Heart right ventricle (tissue), 16 donors: ENCODE measurements at places on chromosomes 6 and 20. TPM values are rescaled to one million over a fixed set of nuclear protein-coding genes. Genes with fewer than 3 reads are reported as not detected.

DNA sequence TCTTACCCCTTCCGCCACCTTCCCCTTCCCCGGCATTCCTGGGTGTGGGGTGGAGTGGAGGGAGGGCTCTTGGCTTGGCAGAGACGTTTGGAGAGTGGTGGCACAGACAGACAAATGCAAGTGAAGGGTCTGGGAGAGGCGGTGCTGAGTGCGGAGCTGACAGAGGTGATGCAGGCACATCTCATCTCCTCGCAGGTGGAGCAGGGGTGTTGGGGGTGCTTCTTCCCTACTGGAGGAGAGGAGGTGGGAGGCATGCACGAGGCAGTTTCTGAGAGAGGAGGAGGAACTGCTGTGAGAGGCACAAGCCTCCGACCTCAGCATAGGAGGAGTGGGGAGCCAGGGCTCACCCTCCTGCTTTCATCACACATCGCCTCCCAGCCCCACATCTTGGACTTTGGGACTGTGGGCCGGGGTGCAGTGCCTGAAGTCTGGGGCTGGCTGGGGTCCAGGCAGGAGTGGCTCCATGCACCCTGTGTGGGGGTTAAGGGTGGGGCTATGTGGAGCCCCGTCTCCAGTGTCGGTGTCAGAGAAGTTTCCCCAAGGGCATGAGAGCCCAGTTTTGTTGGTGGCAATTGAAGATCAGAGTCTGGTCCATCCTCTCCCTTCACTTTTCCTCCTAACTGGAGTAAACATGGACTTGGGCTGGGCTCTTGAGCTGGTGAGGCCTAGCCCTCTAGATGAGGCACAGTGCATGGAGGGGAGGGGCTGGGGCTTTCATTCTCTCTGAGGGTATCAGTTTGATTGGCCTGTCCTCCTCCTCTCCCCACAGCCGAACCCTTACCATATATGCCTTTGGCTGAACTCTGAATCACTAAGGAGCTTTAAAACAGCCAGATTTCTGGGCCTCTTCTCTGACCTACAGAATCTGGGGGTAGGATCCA is 20.2 kb upstream of the SLC22A7 start:
- H3K27me3 ChIP-seq: peaks cover 37% of the 10 kb centered on the region
- no peak overlapping the region for H3K4me3 ChIP-seq
- H3K27ac ChIP-seq: no peak overlapping the region
- DNase-seq: no peak
- H3K36me3 ChIP-seq: no peaks in the 10 kb centered on the region

MOG gene
- total RNA-seq: 2.5 TPM

C6orf58 gene
- not detected for total RNA-seq

DNA sequence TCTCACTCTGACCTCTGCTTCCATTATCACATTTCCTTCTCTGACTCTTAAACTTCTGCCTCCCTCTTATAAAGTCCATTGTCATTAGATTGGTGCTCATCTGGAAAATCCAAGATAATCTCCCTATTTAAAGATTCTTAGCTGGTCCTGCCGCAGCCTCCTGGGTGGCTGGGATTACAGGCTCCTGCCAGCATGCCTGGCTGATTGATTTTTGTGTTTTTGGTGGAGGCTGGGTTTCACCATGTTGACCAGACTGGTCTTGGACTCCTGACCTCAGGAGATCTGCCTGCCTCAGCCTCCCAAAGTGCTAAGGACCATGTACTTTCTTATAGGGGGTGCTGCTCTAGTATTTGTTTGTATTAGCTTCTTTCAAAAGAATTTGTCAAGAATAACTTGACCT is 5.3 kb upstream of the RPF2 start:
- DNase-seq: no peak
- no peaks in the 10 kb centered on the region for H3K4me1 ChIP-seq
- H3K4me3 ChIP-seq: no peak overlapping the region
- H3K27me3 ChIP-seq: no peaks in the 10 kb centered on the region
- H3K36me3 ChIP-seq: no peaks in the 10 kb centered on the region
- no peak overlapping the region for H3K27ac ChIP-seq
